NCI-H2171 (cell line): ENCODE measurements at places on chromosomes 4 and X.

DNA sequence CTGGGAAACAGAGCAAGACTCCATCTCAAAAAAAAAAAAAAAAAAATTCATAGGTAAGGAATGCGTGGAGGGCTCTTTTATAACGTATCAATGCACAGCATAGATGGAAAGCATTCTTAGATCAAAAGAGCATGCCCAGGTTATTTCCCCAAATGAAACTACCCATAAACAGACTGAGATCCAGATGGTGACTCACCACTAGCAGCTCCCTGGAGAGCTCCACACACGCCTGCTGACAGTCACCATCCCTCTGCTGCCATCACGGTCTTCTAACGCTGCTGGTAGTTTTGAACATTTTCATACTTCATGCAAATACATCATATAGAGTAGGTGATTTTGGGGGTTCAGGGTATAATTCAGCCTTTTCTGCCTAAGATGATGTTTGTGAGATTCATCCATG lies 136.9 kb downstream of the ASMT start:
- peak; percentile 63 for DNase-seq

DNA sequence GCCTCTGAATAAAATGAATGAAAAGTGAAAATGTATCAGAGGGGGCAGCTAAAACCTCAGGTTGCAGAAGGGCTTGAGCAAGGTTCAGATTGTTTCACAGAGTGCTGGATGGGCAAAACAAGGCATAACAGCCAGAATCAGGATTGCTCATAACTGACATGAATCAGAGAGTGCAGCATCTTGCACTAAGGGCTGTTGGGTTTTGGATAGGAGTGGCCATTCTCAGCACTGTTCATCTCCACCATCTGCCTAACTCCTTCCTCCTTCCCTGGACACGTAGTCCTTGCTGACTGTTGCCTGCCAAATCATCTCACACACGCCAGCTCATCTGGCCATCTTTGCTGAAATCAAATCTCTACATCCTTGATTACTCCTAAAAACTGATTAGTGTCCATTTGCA lies 75.3 kb upstream of the C1QTNF7 start:
- no peak for DNase-seq

GRCh38 chr4:172758586-172759340 lies 409.8 kb upstream of the GALNT7 start:
- DNase-seq = no peak

- DNase-seq = no peak
Measured at GRCh38 chrX:149650162-149650561, 18.6 kb upstream of the TMEM185A start.

DNA sequence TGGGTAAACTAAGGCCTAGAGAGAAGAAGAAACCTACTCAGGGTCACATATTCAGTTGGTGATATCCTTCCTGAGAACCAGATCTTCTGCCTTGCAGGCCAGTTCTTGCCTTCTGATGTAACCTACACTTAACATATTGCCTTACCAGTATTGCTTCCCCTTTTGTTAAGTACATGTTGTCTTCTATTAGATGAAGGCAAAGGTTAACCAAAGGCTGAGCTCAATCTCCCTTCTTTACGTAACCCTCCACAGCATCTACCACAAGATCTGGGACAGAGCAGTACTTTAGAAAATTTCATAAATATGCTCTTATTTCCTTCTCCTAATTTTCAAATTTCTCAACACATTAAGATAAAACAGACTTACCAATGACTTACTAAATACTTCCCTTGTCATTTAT lies 474.4 kb downstream of the SH2D1A start:
- DNase-seq = no peak

GRCh38 chr4:107843391-107843790 lies 18.7 kb downstream of the SGMS2 start:
- DNase-seq = no peak

- no peak for DNase-seq
Measured at GRCh38 chr4:118776157-118776954, 59.6 kb downstream of the SEC24D start.

DNA sequence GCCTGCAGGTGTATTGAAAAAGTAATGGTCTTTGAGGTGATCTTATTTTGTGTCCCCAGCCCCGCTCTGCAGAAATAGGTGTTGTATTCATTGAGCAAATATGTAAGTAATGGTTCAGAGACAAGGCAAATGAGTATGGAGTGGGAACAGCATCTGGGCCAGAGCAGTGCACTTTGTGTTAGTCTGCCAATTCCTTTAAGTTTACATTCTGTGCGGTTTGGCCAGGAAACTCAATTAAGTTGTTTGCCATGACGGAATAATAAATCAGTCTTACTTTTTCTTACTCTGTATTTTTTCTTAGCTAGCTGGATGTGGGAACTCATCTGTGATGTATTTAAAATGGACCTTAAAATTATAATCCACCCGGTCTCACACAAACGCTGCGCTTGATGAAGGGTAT lies 12.6 kb downstream of the DCLK2 start:
- DNase-seq = no peak

- DNase-seq = no peak
Measured at GRCh38 chr4:65667506-65668041, 2.7 kb downstream of the EPHA5 start.

- no peak for DNase-seq
Measured at GRCh38 chrX:117002981-117003380, 540.2 kb upstream of the CT83 start.

- DNase-seq = peak; percentile 41
Measured at GRCh38 chrX:69285881-69286564, 120.8 kb upstream of the PJA1 start.

GRCh38 chr4:7808181-7808580 lies 131.5 kb downstream of the AFAP1 start:
- no peak for DNase-seq

DNA sequence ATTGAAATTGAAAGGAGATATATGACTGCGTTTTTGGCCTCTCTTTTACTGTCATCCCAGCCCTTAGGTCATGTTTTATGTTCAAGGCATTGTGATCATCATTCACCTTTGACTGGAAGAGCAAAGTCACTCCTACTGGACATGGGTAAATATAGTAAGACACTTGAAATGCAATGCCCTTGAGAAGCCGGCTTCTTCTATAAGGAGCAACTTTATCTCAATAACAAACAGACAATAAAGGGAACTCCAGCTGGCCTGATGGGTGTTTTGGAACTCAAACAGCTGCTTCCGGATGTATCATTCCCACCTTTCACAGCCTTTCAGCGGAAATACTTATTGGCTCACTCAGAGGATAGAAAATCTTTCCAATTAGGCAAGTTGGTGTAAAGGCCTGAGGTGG lies 65.1 kb upstream of the C4orf54 start:
- no peak for DNase-seq

GRCh38 chr4:154642373-154643009 lies 30.0 kb upstream of the FGG start:
- DNase-seq = no peak

DNA sequence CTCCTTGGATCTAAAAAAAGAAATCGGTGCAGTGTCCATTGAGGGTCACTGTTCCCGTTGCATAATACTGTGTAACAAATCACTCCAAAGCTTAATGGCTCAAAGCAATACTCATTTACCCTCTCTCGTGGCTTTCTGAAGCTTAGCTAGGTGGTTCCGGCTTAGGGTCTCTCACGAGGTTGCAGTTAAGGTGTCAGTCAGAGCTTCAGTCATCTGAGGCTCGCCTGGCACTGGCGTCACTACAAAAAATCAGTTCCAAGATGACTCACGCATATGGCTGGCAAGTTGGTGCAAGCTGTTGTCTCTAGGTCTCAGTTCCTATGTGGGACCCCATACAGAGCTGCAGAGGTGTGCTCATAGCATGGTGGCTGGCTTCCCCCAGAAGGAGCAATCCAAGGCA lies 91.0 kb downstream of the BEND2 start:
- no peak for DNase-seq

GRCh38 chr4:20203508-20203907 lies 48.2 kb upstream of the SLIT2 start:
- no peak for DNase-seq

- DNase-seq = no peak
Measured at GRCh38 chrX:1398431-1399340, 6.8 kb upstream of the SLC25A6 start.

GRCh38 chr4:176272799-176273198 lies 3.8 kb upstream of the ASB5 start:
- DNase-seq = no peak

DNA sequence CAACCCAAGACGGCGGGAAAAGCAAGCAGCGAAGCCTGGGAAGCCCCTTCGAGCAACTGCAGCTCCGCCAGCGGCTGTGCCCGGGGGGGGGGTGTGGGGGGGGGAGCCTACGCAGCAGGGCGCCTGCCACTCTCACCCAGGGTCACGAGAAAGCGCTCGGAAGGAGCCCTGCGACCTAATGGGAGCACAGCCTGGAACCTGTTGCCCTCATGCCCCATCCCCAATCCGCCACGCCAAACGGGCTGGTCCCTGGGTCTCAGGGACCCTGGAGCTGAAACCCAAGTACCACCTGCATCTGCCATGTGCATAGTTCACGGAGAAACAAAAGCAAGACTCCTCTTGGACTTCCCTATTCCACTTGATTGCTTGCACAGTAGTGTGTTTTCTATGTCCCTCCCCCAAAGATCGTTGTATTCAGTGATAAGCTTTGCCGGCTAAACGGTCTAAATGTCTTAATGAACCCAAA lies 359 bp upstream of the GAB3 start:
- DNase-seq = no peak

DNA sequence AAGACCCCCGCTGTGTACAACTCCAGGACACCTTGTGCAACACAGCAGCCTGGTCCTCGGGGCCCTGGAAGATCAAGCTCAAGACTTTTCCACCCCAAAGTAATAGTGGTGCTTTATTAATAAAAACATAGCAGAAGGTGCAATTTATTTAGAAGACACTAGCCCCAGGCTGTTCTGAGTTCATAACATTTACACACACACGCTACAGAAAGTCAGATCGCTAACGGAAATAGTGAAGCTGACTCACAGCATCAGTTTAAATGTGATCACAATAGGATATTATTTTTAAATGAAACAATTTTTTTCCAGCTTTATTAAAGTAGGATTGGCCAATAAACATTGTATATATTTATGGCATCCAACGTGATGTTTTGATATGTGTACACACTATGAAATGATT lies 141.0 kb downstream of the STK32B start:
- DNase-seq = no peak

DNA sequence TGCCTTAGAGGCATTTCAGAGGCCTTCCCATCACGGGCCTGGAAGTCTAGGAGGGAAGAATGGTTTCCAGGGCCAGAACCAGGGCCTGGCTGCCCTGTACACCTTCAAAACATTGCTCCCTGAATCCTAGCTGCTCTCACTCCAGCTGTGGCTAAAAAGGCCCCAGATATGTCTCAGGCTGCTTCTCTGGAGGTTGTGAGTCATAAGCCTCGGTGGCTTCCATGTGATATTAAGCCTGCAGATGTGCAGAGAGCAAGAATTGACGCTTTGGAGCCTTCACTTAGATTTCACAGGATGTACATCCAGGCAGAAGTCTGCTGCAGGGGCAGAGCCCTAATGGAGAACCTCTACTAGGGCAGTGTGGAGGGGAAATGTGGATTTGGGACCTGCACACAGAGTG lies 502.5 kb downstream of the GRXCR1 start:
- no peak for DNase-seq

GRCh38 chr4:7663075-7663541 lies 228.4 kb upstream of the PSAPL1 start:
- DNase-seq = no peak

DNA sequence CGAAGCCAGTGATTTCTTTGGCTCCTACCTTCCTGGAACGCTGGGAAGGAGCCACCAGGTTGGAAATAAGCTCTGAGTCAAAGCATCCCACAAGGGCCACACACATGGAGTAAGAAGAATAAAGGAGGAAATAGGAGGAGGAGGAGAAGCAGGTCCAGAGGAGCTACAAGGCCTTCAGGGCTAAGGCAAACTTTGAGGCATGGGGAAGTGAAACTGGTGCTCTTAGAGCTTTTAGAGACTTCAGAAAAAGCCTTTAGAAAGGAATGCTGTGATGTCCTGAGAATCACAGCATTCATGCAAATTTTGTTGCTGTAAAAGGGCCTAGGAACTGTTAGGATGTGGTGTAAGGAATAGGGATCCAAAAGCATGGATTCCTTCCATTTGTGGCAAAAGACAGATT lies 135.9 kb upstream of the ARHGEF9 start:
- DNase-seq = no peak

DNA sequence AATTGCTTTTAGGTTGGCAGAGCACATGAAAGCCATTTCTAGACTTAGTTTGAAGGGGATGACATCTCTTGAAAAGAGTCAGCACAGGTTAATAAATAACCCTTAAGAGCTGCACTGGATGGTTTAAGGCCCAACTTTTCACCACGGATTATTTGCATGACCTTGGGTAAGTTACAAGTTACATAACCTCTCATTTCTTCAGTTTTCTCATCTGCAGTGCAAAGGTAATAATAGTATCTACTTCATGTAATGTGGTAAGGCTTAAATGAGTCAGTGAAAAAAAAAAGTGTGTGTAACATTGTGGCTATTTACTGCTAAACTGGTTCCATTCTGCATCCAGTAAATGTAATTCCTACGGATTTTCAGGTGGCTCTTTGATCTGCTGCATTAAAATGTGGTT lies 715.8 kb downstream of the CCSER1 start:
- no peak for DNase-seq

DNA sequence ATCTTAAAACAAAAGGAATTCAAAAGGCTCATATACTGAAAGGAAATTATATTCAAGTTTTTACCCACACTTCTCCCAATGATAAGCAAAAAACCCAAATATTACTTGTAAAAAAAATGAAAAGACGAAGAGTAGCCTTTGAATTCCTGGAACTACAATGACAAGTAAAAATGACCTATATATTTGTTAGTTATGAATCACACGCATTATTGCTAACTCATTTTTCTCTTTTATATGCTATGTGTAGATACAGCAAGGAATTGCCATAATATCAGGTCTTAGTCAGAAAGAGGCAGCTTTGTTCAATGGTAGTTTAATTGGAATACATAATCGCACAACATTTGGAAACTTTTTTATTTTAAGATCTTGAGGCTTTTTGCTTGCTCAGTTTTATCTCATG lies 22.7 kb upstream of the ASB5 start:
- DNase-seq = no peak

DNA sequence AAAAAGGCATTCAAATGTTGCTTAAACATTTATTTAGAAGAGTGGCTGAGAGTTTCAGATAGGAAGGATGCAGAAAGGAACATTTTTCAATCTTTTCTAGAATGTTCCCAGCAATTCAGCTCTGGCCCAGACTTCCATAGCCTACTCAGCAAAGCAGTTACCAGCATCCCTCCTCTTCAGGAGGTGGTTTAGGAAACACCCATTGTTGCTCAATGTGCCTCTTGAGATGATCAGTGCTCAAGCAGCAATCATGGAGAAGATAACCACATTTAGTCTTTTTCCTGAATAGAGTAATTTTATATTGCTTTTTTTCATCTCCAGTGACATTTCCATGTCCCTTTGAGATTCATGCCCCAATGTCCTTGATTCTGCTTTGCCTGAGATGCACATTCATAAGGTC lies 328.7 kb upstream of the PPARGC1A start:
- DNase-seq = no peak

- DNase-seq = no peak
Measured at GRCh38 chr4:7199129-7199725, 6.9 kb downstream of the SORCS2 start.
